ENCODE measurements at places on chromosomes 1 and 21.

- H3K27ac ChIP-seq: no peak overlapping the region
- H3K4me3 ChIP-seq: no peak overlapping the region
- peaks cover 29% of the 10 kb centered on the region for H3K4me1 ChIP-seq
- H3K27me3 ChIP-seq: no peaks in the 10 kb centered on the region
These were observed 3.5 kb downstream of the GPATCH2 start for GRCh38 chr1:217627431-217627830.

DNA sequence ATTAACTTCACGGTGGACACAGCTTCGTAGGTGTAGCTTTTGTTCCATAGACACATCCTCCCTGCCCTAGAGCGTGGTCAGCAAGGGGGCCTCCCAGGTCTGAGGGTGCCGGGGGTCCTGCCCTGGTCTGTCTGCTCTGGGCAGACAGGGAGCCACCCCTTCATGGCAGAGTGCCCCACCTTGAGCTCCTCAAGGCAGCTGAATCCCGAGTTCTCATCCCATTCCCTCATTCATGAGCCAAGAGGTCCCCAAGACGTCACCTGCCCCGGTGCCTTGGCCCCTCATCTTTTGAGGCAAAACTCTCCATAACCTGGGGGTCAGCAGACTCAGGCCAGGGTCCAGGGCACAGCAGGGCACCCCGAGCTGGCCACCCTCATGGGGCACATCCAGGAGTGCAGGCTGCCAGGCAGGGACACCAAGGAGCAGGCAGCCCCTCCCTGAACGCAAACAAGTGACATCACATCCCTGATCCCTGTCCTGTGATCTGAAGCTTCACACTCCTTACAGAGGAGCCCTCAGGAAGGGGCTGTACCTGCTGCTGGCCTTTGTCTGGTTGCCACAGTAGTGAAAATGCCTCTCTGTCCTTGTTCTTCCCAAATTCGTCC is 23.3 kb downstream of the UBASH3A start:
- no peaks in the 10 kb centered on the region for H3K4me1 ChIP-seq
- no peak for DNase-seq
- peaks cover 56% of the 10 kb centered on the region for H3K27me3 ChIP-seq
- H3K36me3 ChIP-seq: no peaks in the 10 kb centered on the region
- H3K27ac ChIP-seq: no peak overlapping the region
- no peak overlapping the region for H3K4me3 ChIP-seq

GRCh38 chr1:43222879-43223278 is 46.9 kb upstream of the TMEM125 start:
- H3K27me3 ChIP-seq: peaks cover 2% of the 10 kb centered on the region
- DNase-seq: no peak
- H3K36me3 ChIP-seq: no peaks in the 10 kb centered on the region
- no peak overlapping the region for H3K27ac ChIP-seq
- no peak overlapping the region for H3K4me3 ChIP-seq
- peaks cover 6% of the 10 kb centered on the region for H3K4me1 ChIP-seq

DNA sequence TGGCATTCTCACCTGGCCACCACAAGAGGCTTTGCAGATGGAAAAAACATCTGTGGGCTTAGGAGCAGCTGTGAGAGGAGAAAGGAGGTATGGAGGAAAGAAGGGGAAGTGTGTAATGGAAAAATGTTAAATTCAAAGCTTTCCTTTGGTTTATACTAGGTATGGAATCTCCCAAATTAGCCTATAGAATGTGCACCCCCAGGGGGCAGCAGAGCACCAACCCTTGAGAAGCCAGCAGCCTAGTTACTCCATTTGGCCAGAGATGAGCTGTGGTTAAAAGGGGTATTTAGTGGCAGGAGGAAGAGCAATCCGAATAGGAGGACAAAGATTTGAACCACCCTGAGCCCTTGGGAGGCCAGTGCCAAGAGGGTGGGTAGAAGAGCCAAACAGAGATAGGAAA is 97.5 kb upstream of the CTTNBP2NL start:
- H3K27me3 ChIP-seq: peaks cover 54% of the 10 kb centered on the region
- no peak for DNase-seq
- no peak overlapping the region for H3K27ac ChIP-seq
- H3K4me1 ChIP-seq: no peaks in the 10 kb centered on the region
- H3K4me3 ChIP-seq: no peak overlapping the region

- H3K36me3 ChIP-seq: peaks cover 17% of the 10 kb centered on the region
- H3K27me3 ChIP-seq: no peaks in the 10 kb centered on the region
- peaks cover 51% of the 10 kb centered on the region for H3K4me1 ChIP-seq
- H3K4me3 ChIP-seq: no peak overlapping the region
These were observed 3.5 kb upstream of the PIGV start for GRCh38 chr1:26784023-26784871.

DNA sequence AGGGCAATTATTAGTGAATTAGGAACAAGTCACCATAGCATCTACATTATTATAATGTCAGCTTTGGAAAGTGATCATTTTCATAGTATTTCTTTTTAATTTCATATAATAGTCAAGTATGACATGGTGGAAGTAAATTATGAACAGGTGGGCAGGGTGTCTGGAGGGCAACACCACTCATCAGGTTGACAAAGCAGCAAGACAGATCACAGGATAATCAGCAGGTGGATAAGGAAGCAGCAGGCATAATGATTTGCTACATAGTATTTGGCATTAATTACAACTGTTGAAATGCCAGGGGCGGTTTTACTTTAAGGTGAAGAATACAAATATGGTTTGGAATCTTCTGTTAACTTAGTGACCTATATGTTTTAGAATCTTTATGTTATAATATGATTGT is 1342.2 kb downstream of the PLA2G4A start:
- no peak overlapping the region for H3K27ac ChIP-seq
- no peak overlapping the region for H3K4me3 ChIP-seq
- no peaks in the 10 kb centered on the region for H3K36me3 ChIP-seq
- DNase-seq: no peak

- peaks cover 3% of the 10 kb centered on the region for H3K4me1 ChIP-seq
- H3K27ac ChIP-seq: no peak overlapping the region
- no peaks in the 10 kb centered on the region for H3K27me3 ChIP-seq
These were observed 13.7 kb downstream of the SELL start for GRCh38 chr1:169697755-169698154.

GRCh38 chr1:65395887-65396612 is 24.4 kb upstream of the LEPR start:
- H3K27ac ChIP-seq: no peak overlapping the region
- H3K27me3 ChIP-seq: no peaks in the 10 kb centered on the region
- no peak overlapping the region for H3K4me3 ChIP-seq
- no peaks in the 10 kb centered on the region for H3K4me1 ChIP-seq

DNA sequence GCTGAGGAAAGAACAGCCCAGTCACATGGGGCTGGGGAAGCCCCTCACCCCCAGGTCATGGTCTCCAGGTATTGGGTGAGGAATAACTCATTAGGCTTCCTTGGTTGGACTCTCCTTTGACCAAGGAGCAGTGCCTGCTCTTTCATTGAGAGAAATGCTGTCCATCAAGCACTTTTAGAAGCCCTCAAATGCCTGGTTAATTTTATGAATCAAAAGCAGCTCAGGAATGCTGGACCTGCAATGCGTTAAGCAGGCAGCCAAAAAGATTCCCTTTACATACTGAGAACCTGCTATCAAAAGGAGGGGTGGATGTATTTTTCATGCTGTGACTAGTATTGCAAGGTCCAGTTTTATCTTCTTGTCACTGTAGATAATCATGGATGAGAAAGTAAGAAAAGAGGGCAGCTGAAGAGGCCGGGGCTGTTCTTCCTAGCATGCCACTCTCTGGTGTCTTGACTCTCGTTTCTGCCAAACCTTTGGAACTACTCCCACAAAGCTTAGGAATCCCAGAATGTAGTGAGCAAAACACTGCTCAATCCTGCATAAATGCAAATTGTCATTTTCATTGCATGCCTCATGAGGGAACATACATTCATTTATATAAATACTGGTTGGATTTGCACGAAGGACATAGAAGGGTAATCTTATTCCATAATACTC is 2.1 kb upstream of the CD58 start:
- DNase-seq: no peak
- no peaks in the 10 kb centered on the region for H3K27me3 ChIP-seq
- peak overlapping the region; percentile 25 for H3K4me3 ChIP-seq
- H3K4me1 ChIP-seq: peaks cover 42% of the 10 kb centered on the region
- H3K36me3 ChIP-seq: peaks cover 13% of the 10 kb centered on the region

GRCh38 chr1:226725897-226726267 is 13.2 kb downstream of the ITPKB start:
- H3K36me3 ChIP-seq: peaks cover 10% of the 10 kb centered on the region
- peaks cover 57% of the 10 kb centered on the region for H3K4me1 ChIP-seq
- no peaks in the 10 kb centered on the region for H3K27me3 ChIP-seq
- H3K27ac ChIP-seq: no peak overlapping the region
- no peak overlapping the region for H3K4me3 ChIP-seq
- DNase-seq: no peak

Data from mesothelial cell of epicardium (in vitro differentiated cells).